ENCODE measurements at places on chromosomes 11 and 22.

GRCh38 chr22:29258407-29259252, 9.2 kb downstream of the RHBDD3 start:
- DNase-seq, result no peak

GRCh38 chr11:67287355-67288197, 1.5 kb upstream of the ANKRD13D start:
- no peak for DNase-seq

GRCh38 chr22:35578836-35579575, 38.1 kb downstream of the MB start:
- no peak for DNase-seq

- DNase-seq, result no peak
Observed at GRCh38 chr22:44935724-44936123, 74.1 kb downstream of the PHF21B start.

DNA sequence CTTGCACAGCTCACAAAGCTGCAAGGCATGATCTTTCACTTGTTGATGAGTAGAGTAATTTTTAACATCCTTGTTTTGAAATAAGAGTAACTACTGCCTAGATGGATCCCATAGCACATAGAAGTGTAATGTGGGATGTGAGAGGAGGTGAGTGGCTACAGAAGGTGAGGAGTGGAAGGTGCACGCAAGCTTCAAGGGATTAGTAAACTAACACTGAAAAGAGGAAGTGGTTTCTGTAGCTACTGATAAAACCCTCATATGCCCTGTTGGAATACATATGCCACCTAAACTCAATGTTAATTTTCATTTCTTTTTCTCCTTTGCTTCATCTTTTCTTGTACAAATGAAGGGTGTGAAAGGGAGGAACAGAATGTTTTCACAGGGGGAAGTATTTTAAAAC, 22.0 kb upstream of the CTSC start:
- DNase-seq, result no peak

DNA sequence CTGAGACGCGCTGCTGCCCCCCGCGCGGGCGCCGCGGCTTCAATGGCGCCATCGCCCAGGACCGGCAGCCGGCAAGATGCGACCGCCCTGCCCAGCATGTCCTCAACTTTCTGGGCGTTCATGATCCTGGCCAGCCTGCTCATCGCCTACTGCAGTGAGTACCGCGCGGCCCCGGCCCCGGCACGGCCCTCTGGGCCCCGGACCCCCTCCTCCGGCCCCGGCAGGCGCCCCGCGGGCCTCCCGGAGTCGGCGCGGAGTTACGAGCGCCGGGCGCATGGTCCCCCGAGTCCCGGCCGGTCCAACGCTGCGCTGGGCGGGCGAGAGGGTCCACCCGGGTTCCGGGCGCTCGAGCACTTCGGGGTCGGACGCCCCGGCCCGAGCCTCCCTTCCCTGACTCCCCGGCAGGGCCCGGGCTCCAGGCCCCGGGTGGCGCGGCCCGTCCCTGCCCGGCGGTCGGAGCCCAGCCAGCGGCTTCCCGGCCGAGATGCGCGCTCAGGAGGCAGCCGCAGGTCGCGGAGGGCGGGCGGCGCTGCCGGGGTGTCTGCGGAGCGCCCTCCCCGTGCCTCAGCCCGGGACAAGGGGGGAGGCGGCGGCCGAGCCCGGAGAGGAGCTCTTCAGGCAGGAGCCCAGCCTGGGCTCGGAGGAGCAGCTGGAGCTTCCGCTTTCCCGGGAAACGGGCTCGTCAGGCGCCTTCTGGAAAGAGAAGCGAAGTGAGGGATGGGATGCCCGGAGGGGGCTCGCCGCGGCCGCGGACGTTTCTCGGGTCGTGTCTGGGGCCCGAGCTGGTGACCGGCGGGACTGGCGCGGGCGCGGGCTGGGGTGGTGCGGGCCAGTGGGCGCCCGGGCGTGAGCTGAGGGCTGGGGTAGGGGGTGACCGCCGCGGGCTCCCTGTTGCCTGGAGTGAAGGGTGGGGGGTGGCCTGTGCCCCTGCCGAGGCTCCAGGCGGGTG, 1337.8 kb downstream of the BRD1 start:
- DNase-seq, result no peak

DNA sequence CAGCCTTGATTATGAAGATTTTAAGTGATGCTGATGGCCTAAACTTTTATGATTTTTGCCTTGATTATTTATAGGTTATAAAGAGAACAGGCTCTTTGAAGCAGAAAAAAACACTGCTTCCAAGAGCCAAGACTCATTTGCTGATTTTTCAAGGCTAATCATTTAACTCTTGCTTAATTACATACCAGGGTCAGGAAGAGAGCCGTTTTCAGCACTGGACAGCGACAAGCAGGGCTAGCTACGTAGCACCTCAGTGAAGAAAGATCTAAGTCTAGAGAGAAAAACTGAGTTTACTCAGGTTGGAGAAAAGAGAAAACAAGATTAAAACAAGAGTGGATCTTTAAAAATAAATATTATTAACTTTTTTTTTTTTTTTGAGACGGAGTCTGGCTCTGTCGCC, 615.4 kb upstream of the B3GAT1 start:
- no peak for DNase-seq

- DNase-seq, result no peak
Observed at GRCh38 chr11:71300187-71300586, 47.8 kb upstream of the SHANK2 start.

All from BE2C (cell line).